ENCODE measurements at places on chromosomes 7 and 10.

DNA sequence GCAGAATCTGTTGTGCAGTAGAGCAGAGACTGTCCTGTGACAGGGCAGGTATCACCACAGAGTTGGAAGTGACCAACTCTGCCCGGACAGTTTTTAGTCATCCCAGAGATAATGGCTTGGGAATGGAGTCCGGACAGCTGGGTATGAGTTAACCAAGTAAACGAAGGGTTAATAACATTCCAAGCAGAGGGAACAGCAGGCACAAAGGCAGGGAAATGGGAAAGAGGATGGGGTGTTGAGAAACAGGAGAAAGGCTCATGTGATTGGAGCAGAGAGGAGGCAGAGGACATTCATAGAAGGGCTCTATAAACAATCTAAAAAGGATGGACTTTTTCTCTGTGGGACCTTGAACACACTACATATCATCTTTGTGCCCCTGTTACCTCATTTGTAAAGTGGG, 132.2 kb upstream of the YAE1 start:
- DNase-seq: no peak

GRCh38 chr7:109343678-109344077, 774.0 kb downstream of the DNAJB9 start:
- no peak for DNase-seq

- DNase-seq: no peak
Observed at GRCh38 chr7:105450177-105450861, 61.6 kb upstream of the SRPK2 start.

DNA sequence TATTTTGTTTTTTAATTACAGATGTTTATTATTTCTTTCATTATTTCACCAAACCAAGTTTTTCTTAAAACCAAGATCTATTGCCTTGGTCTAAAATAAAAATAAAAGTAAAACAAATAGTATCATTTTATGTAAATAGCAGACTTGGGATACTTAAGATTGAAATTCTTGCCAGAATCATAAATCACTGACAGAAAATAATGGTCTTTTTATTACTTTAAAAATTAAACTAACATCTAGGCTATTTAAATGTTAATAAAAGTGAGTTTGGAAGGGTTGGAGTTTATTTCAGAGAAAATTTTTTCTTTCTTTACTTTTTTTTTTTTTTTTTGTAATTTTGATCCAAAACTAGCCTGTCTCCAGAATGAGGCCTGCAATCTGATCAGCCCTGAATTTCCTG, 568.0 kb upstream of the IGFBP3 start:
- DNase-seq: no peak

DNA sequence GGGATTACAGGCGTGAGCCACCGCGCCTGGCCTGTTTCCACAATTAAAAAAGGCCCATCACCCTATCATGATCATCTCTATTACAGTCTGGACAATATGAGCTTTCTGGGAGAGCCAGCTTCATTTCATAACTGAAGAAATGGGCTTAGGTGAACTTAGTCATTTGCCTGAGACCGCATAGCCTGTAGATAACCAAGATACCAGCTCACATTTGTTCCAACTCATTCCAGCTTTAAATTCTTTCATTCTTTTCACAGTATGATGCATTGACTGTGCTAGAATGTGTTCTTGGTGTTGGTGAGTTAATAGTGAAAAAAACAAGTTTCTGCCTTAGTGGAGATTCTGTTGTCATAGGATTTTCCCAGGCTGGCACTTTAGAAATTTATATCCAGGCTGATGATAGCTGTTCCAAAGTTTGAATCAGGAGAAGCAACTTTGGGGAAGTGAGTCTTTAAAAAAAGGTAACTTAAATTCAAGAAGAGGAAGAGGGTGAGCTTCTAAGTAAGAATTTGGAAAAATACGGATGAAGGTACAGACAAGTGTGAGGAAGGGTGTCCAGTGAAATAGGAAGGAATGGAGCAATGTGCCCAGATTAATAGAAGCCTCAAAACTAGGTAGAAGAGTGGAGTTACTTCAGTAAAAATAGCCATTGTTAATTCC, 2.1 kb upstream of the H2AZ2 start:
- peak; percentile 40 for DNase-seq

- no peak for DNase-seq
Observed at GRCh38 chr7:14085901-14086300, 96.4 kb upstream of the ETV1 start.

GRCh38 chr10:29033311-29033940, 255.4 kb upstream of the LYZL1 start:
- no peak for DNase-seq

All from activated CD4-positive, alpha-beta T cell treated with anti-CD3 and anti-CD28 coated beads, Interleukin-2, Interleukin-6, amounts not matched to agents 100 ng/mL and 50 ng/mL, durations not matched to agents 16 hours and 8 hours (primary cell).